ENCODE measurements at places on chromosomes 6 and 20.
A peak's percentile ranks its signal among the peaks of the same experiment; 100 is the strongest.

GRCh38 chr6:30824698-30825097 is 59.6 kb upstream of the DDR1 start:
- no peak for DNase-seq

DNA sequence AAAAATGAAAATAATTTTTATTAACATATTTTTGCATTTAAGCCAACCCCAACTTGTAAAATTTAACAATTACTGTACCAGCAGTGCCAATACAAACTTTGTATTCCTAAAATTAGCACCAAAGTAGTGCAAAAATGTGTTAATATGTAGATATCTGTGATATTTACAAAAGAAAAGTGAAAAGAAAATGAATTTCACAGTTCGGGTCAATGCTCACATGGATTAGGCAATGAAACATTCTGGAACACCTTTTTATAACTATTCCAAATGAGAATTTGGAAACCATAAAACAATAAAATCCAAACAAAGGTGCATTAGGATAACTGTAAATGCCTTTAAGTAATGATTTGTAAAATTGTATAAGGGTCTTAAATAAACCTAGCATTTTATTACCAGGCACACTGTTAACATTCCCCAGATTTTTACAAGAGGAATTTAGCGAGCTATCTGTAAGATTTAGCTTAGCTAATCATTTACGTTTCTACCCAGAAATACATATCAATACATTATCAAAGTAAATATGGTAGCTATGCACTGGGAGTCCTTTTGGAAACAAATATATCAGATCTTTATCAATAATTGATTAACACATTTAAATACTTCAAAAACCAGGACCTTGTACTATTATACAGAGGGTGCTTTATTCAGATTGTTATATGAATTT is 112.2 kb downstream of the MTFR2 start:
- no peak for DNase-seq

DNA sequence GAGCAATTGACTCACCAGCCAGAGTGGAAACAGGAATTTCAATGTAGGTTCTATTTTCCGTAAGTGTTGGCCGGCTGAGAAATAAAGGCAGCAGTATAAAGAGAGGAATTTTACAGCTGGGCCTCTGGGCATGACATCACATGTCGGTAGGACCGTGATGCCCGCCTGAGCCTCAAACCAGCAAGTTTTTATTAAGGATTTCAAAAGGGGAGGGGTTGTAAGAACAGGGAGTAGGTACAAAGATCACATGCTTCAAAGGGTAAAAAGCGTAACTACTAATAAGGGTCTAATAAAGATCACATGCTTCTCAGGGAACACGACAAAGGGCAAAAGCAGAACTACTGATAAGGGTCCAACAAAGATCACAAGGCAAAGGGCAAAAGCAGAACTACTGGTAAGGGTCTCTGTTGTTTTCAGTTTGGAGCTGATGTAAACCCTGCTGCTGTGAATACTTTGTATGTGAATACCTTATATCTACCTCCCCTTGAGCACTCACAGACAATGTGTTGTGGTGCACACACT is 9.0 kb upstream of the TULP4 start:
- DNase-seq, result no peak

DNA sequence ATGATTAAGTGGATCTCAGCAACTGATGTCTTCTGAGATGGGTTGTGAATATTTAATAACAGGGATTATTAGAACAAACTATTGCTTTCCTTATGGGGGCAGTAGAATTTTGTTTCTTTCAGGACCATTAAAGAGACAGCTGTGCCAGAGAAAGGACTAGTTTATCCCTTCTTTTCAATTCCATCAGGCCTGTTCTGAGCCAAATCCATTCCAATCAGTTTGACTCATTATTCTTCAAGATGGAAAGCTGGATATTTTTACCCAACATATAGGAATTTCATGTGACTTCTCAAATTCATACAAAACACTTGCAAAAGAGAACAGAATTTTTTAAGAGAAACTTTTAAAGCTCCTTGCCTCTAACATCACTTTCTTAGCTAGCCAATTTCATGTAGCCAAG is 722.0 kb upstream of the FLRT3 start:
- no peak for DNase-seq

DNA sequence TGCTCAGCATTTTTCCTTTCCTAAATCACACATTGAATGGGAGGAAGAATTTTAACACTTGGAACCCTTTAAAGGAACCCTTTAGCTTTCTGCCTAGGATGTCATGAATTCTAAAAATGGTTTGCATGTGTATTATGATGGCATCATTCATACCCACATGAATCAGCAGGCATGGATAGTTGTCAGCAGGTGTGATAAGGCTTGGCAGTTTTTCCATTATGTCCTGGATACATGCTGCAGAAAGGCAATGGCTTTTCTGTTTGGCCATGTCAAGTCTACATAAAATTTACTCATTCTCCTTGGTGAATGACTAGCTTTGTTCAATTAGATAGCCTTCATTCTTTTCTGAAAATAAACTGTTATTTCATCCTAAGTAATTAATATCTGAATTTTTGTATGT is 353.7 kb downstream of the GRIK2 start:
- DNase-seq, result no peak

- DNase-seq, result no peak
Measured at GRCh38 chr6:158571826-158572652, 12.1 kb downstream of the TMEM181 start.

- DNase-seq, result no peak
Measured at GRCh38 chr6:9398071-9398766, 962.9 kb upstream of the SLC35B3 start.

- DNase-seq, result no peak
Measured at GRCh38 chr6:3899970-3900439, 50.8 kb downstream of the FAM50B start.

- DNase-seq, result no peak
Measured at GRCh38 chr20:19259141-19259591, 46.7 kb downstream of the SLC24A3 start.

GRCh38 chr6:17656092-17656491 is 50.6 kb downstream of the NUP153 start:
- DNase-seq, result no peak

GRCh38 chr6:996271-996852 is 303.4 kb upstream of the EXOC2 start:
- DNase-seq, result no peak

- no peak for DNase-seq
Measured at GRCh38 chr6:1873781-1874180, 264.1 kb downstream of the FOXC1 start.

GRCh38 chr6:20260360-20260759 is 48.1 kb upstream of the MBOAT1 start:
- DNase-seq, result no peak

DNA sequence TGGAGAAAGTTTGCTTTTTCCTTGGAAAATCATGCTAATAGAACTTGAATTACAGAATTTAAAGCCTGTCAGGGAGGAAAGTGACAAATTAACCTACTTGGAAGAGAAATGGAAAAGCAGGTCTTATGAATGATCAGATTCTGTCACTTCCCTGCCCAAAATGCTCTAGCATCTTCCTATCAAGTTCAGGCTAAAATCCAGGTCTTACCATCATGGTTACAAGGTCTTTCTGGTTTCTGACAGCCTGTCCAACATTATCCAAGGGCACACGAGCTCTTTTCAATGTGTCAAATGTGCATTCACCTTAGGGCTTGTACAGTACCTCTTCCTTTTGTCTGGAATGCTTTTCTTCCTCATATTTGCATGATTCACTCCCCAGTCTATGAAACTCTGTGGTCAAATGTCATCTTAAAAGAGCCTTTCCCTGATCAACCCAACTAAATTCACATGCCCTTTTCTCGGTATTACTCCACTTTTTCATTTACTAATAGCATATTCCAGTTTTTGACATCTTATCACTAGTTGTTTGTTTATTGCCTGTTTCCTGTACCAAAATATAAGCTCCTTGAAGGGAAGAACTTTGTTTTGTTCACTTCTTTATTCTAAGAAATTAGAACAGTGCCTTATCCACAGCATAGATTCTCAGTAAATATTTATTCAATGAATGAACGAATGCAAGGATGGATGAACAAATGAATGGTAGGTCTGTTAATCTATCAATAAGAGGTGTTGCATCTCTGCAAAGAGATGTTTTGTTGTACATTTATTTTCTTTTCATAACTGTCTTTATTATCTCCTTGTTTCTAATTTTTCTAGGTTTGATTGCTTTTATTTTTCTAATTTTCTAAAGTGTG is 139.5 kb downstream of the BCAS1 start:
- DNase-seq, result no peak

- no peak for DNase-seq
Measured at GRCh38 chr6:65199121-65199520, 507.9 kb downstream of the EYS start.

DNA sequence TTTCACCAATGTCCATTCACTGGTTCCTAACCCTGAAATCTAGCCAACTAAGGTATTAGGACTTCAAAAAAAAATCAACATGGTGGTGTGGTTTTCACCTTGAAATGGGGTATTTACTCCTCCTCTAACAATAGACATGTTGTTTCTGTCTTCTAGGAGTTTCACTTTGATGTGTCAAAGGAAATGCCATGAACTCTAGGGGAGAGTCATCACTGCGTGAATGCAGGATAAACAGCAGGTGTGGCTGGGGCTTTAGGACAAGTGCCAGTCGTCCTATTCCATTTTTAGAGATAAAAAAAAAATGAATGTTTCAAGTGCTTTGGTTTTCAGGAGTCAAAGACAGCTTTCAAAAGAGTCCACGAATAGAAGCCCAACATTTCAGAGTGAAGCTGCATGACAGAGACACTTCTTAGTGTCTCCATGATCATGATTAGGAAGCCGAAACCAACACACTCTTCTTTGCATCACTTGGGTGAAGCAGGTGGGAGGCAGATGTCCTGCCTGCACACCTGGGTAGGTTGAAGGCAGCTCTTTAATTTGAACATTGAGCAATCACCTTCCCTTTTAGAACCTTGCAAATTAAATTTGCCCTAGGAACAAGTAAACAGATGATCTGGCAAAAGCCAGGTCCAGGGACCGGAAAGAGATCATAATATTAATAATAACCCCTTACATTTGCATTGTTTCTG is 328.5 kb upstream of the PRDM1 start:
- DNase-seq, result no peak

DNA sequence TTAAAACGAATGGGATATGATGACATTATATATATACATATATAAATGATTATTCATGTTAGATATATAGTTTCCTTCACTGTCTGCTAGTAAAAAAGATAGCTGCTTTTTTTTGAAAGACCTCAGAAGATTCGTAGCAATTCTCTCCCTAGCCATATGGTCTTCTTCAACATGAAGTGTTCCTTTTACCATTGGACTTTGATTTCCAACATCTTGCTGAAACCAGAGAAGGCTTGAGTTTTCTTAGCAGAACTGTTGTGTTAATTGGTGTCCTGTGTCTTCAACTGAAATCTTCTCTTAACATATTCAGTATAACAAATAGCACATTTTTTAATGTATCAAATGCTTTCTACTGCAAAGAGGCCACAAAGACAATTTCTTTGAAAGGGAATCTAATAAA is 55.3 kb downstream of the FNDC1 start:
- no peak for DNase-seq

DNA sequence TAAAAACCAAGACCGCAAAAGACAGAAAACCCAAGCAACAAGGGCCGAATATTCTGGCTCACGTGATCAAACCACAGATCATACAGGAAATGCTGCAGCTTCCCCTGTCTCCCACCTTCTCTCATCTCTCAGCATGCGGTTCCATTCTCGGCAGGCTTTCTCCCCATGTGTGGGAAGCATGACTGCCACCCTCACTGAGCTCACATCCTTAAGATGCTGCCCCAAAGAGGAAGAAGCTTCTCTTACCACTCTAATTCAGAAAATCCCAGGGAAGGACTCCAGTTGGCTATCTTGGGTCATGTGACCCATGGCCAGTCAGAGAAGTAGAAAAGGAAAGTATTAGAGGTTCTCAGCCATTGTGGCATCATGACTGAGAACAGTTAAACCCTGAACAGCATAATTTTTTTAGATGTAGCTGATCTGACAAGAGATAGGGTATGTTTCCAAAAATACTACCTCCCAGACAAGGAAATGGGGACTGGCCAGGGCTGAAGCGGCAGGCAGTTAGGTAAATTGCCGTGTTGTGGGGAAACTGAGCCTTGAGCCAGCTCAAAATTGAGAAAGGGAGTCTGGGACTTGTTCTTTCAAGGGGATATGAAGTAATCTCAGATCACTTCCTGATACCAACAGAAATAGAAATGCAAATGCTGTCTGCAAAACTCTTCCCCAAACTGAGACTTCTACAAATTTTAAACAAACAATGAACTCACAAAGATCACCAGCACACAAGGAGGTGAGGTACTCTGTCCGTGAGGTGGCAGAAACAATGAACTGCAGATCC is 37.1 kb upstream of the GRM4 start:
- peak; percentile 79 for DNase-seq

GRCh38 chr6:118551063-118552053 is 3.3 kb downstream of the PLN start:
- peak; percentile 7 for DNase-seq

GRCh38 chr6:131588643-131589042 is 15.6 kb downstream of the ARG1 start:
- DNase-seq, result no peak

- no peak for DNase-seq
Measured at GRCh38 chr6:84416043-84416657, 188.7 kb upstream of the CEP162 start.

- no peak for DNase-seq
Measured at GRCh38 chr20:4102381-4102780, 87.0 kb upstream of the RNF24 start.

DNA sequence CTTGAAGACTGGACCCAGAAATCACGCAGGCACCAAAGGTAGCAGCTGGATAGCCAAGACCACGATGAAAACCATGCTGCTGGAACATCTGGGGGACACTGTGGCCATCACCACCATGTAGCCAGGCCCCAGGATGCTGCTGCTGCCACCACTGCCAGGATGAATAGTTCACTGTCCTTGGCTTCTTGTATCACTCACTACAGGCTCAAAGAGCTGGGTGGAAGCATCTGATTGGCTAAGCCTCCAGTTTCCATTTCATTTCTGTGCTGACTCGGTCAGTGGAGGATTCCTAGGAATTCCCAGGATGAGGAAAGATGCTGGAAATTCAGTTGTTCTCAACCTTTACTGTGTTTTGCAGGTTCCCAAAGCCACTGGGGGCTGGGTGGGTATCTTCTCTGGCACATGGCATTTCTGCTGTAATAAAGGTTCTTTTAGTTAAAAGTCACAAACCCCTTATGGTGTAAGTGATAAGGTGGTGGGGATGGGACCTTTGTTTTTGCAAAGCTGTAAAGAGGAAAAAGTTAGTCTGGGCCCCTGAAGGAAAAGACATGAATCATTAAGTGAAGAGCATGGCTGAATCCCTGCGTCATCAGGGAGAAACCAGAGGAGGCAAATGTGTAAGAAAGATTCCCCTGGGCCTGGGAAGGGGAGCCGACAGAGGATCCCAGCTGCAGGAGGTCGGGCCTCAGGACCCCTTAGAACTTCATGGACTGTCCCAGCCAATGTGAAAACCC is 75.6 kb upstream of the RNF24 start:
- no peak for DNase-seq

GRCh38 chr6:136544326-136544725 is 5.9 kb downstream of the MAP7 start:
- DNase-seq, result no peak

GRCh38 chr20:46698788-46699187 is 9.5 kb upstream of the TP53RK start:
- DNase-seq, result no peak

Measured in activated gamma-delta T cell treated with Interleukin-2 at 50 U/mL for 16 hours (primary cell).